ENCODE measurements at places on chromosomes 2 and 18.

GRCh38 chr18:3903337-3903736 lies 453.4 kb downstream of the TGIF1 start:
- DNase-seq: no peak

DNA sequence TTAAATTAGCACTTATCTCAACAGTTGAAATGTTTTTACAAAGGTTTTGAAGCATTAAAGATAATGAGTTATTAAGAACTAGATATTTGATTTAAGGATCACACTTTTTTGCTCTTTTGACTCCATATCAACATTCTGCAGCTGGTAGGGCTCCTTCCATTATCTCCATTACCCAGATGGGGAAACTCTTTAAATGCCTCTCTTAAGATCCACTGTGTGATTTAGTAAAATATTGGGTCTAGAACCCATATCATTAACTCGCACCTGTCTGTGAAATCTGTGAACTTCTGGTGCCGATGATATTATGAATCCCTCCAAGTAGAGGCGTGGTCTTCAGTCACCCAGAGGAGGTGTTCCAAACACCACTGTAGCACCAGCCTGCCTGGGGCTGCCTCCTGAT lies 466.2 kb downstream of the TSN start:
- no peak for DNase-seq

DNA sequence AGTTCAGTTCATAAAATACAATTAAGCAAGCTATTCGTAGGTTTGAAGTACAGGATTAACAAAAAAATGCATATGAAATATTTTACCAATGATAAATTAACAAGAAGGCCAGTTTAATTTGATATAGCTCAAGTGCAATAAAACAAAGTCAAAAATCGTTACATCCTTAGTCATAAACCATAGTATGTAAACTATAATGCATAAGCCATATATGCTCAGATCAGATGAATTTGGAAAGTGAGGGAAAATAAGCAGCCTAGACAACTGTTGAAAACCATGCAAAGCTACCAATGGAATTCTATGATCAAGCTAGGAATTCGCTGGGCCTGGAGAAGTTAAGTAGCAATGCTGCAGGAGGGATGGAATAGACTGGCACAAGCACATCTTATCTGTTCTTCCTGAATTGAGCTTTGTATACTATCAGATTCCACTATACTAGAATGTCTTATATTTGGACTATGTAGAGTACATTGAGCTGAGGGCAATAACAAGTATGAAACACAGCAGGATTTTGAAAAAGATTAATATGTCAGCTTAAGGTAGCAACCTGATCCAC lies 682.0 kb downstream of the IRS1 start:
- no peak for DNase-seq

- no peak for DNase-seq
Measured at GRCh38 chr2:127535422-127535901, at the start of gene MYO7B. Gene MYO7B, plus strand, starts transcription at chr2:127535683. Its CDS starts 24,040 bp downstream, at chr2:127559723.

DNA sequence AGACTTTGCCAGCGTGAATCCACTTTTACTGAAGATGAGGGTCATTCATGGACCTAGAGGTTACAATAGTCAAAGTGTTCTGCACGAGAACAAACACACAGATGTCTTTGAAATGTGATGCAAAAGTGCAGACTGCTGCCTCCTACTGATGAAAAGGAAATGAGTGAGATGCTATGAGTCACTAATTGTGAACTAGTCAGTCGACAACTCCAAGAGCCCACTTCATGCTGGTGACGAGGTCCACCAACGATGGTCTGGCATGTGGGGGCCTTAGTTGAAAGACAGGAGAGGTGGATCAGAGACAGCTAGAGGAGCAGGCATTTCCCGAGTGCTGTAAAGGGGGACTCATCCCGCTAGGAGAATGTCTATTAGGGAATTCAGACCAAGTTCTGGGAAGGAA lies 17.1 kb upstream of the ZNF236 start:
- DNase-seq: no peak

DNA sequence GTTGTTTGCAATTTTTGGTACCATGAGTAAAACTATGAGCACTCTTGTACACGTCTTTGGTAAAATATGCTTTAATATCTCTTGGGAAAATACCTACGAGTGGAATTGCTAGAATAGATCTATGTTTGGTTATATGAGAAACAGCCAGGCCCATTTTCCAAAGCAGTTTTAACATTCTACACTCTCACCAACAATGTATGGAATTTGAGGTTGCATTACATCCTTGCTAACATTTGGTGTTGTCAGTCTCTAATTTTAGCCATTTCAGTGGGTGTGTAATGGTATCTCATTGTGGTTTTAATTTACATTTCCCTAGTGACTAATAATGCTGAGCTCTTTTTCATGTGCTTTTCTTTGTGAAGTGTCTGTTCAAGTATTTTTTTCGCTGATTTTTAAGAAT lies 118.9 kb upstream of the TCF4 start:
- DNase-seq: no peak

DNA sequence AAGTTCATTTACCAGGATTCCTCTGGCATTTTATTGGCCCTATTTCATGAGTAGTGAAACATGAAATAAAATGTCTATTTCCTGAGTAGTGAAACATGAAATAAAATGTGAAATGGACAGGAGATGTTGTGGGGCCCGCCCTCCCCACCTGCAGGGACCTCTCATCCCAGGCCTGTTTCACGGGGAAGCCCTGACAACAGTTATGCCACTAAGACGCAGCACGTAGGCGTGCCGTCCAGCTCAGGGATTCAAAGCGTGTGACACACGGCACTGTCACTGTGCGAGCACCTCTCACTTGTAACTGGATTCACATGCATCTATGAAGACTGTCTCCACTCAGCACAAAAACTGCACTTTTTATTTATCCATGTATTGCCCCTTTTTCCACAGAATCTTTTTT lies 83.4 kb upstream of the SNTG2 start:
- no peak for DNase-seq

- no peak for DNase-seq
Measured at GRCh38 chr2:229160180-229160579, 110.9 kb downstream of the PID1 start.

DNA sequence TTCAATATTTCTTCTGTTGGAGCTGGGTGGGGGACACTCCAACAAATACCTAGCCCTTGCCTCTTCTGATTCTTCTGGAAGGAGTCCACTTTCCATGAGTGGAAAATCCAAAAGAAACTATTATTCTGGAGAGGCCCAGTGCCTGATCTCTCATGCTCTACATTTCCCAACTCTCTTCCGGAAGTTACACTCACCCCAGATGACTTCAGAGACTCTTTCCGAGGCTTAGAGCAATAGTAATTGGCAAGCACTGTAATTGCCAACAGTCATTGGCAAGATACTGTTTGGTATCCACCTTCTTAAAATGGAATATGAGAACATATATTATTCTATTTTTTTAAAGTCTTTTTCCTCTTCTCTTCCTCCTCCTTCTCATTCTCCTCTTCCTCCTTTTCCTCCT lies 60.5 kb upstream of the CYRIA start:
- no peak for DNase-seq

All from esophagus squamous epithelium (tissue), 5 donors.